Endothelial cell (in vitro differentiated cells): ENCODE measurements at places on chromosomes 16 and 17. TPM values are rescaled to one million over a fixed set of nuclear protein-coding genes. Genes with fewer than 3 reads are reported as not detected.
A peak's percentile ranks its signal among the peaks of the same experiment; 100 is the strongest.

TEX19 gene
- 0.26 TPM for total RNA-seq

CTRB2 gene
- total RNA-seq = not detected

CBFA2T3 gene
- 1.6 TPM for total RNA-seq

NPIPB5 gene
- total RNA-seq = 160 TPM

KRT9 gene
- not detected for total RNA-seq

NCOR1 gene
- 104 TPM for total RNA-seq

DNA sequence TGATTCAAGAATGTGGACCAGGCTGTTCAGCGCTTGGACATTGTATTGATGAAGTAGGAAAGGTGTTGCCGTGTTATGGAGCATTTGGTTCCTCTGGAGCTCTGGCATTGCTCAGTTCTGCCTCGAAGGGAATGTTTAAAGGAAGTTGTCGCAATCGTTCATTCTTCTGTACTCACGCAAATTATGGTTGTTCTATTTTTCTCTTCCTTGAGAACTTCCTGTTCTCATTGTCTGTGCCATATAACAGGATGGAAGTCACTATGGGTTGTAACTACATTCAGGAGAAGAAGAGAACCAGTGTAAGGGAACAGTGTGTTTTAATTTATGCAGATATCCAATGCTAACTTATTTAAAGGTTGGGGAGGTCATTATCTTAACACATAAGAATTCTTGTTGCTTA is 13.0 kb downstream of the PCTP start:
- no peak for DNase-seq

GRCh38 chr17:32269377-32269776 is 3.7 kb downstream of the RHBDL3 start:
- no peak for DNase-seq

- no peak for DNase-seq
Measured at GRCh38 chr17:43028221-43028861, 3.3 kb downstream of the RND2 start.

DNA sequence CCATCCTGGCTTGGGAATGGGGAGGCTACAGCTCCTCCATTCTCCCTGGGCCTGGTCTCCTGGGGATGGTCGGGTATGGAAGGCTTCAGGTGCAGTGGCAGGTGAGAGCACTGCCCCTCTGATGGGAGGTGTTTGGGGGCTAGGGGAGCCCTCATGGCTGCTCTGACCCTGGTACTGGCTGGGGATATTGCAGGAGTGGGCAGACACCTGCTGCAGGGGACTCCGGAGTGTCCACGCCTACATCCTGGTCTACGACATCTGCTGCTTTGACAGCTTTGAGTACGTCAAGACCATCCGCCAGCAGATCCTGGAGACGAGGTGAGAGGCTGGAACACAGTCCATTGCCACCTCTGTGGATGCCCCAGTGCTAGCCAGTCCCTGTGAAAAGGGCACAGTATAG is 8.8 kb downstream of the RASL10B start:
- DNase-seq = no peak

DNA sequence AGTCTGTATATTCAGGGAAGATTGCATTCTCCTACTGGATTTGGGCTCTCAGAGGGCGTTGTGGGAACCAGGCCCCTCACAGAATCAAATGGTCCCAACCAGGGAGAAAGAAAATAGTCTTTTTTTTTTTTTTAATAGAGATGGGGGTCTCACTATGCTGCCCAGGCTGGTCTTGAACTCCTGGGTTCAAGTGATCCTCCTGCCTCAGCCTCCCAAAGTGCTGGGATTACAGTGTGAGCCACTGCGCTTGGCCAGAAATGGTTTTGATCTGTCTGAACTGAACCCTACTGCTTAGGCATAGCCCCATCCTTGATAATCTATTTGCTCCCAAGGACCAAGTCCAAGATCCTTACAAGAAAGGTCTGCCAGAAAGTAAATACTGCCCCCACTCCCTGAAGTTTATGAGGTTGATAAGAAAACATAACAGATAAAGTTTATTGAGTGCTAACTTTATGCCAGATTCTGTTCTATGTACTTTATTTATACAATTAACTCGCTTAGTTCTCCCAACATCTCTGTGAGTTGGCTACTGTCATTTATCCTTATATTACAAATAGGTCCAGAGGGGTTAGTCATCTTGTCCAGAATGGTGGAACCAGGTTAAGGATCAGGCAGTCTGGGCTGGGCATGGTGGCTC is 13.5 kb downstream of the G6PC1 start:
- no peak for DNase-seq

GRCh38 chr16:29700253-29700987 is 21.4 kb downstream of the QPRT start:
- peak; percentile 72 for DNase-seq

- no peak for DNase-seq
Measured at GRCh38 chr17:65799869-65800268, 238.4 kb upstream of the AXIN2 start.

DNA sequence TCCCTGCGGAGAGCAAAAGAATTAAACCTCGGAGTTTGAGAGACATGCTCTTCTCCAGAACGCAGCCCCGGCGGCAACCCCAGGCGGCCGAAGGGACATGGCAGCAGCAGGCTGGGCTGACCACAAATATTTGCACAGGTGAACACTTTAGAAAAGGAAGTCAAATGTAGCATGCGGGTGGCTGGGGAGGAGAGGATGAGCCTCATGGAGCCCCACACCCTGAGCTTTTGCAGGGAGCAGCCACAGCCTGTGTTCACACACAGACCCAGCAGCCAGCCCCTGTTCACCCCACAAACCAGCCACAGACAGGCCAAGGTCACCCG is 17.8 kb downstream of the HS3ST6 start:
- no peak for DNase-seq
